Stimulated activated CD8-positive, alpha-beta memory T cell treated with anti-CD3 and anti-CD28 coated beads, Interleukin-7, amount 100 ng/mL, for 1 hour (primary cell): ENCODE measurements at places on chromosomes 1 and 21.

DNA sequence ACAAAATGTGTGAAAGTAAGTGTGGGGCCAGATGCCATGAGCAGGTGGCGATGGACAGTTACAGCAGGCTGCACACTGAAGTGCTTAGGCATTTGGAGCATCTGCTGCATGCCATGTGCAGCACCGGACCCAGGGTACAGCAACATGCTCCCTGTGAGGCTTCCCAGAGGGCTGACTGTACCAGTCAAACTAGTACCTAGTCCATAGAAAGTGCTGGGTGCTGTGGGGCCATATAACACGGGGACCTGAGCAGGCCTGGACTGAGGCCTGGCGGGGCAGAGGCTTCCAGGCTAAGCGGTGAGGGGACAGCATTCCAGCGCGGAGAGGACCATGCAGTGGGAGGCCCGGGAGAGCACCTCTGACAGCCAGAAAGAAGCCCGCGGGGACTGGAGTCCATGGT, 29.9 kb upstream of the PKP1 start:
- no peak for DNase-seq

GRCh38 chr1:180195401-180195800, 34.7 kb upstream of the LHX4 start:
- no peak for DNase-seq

DNA sequence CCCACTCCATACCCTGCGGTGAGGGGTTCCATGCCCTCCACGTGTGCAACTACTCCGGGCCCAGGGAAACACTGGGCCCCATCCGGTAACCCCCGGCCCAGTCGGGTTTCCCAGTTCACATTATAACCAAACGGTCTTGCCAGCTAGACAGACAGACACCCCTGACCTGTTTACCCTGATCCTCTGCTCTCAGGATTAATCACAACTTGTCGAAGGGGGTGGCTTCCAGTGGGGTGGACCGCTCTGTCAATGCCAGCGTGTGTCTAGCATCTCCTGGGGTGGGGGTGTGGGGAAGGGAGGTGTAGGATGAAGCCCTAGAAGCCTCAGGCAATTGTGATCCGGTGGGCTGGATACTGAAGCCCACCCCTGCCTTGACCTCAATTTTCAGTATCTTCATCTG, 4.6 kb upstream of the OLIG2 start:
- no peak for DNase-seq

- DNase-seq: peak; percentile 21
Observed at GRCh38 chr1:193479187-193479586, 292.8 kb upstream of the B3GALT2 start.

- DNase-seq: no peak
Observed at GRCh38 chr1:240833075-240833474, 221.1 kb upstream of the GREM2 start.

- DNase-seq: no peak
Observed at GRCh38 chr1:15680131-15680530, 4.0 kb upstream of the PLEKHM2 start.

DNA sequence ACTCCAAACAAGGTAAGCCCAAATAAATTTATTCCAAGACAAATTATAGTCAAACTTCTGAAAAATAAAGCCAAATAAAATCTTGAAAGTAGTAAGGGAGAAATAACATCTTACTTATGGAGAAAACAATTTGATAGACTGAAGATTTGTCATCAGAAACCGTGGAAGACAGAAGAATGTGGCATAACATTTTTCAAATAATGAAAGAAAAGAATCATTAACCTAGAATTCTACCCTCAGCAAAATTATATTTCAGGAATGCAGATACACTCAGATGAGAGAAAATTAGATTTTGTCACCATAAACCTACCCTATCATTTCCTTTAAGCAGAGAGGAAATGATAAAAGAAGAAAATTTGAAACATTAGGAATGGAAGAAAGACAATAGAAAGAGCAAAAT, 27.3 kb upstream of the PADI1 start:
- DNase-seq: no peak

DNA sequence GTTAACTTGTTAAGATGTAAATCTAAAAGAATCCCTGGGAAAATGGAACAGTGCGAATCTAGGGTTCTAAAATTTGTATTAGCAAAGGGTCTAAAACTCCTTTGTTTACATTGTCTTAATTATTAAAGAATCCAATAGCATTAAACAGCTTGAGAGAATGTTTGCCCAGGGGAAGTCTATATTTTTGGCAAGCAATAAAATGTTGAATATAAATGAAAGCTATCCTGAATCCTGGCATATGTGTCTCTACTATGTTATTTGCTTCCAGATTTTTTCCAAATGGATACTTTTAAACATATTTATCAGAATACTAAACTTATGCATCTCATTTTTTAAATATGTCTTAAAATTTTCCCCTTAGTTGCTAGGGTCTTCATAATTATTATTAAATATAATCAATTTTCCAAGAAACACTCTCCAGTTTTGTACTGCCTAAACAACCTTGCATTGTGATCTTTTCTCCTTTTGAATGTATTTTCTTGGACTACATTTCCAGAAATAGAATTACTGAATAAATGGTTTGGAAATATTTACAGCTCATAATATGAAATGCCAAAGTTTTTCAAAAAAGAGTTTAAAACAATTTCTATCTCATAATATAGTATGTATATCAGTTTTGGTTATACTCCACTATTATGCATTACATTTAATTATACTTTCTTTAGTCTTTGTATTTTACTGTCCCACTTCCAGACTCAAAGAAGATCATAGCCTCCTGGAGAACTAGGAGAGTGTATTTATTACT, 304.8 kb downstream of the USP25 start:
- no peak for DNase-seq

GRCh38 chr21:29305068-29305467, 6.3 kb downstream of the BACH1 start:
- DNase-seq: no peak
